NCI-H2029 treated with DMSO at 0.1 percent for 48 hours (cell line): ENCODE measurements at places on chromosomes 4 and X.

- no peak for DNase-seq
These were observed 125.7 kb downstream of the CRLF2 start for GRCh38 chrX:1086444-1087409.

DNA sequence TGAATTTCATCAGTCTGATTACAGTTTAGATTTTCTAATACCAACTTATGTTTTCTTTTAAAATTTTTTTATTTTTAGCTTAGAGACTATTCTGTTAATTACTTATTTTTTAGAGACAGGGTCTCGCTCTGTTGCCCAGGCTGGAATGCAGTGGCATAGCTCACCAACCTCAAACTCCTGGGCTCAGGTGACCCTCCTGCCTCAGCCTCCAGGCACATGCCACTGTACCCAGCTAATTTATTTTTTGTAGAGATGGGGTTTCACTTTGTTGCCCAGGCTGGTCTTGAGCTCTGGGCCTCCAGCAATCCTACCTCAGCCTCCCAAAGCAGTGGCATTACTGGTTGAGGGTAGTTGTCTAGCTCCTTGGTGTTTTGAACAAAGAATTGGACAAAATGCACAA is 102.0 kb downstream of the KLHL8 start:
- no peak for DNase-seq

DNA sequence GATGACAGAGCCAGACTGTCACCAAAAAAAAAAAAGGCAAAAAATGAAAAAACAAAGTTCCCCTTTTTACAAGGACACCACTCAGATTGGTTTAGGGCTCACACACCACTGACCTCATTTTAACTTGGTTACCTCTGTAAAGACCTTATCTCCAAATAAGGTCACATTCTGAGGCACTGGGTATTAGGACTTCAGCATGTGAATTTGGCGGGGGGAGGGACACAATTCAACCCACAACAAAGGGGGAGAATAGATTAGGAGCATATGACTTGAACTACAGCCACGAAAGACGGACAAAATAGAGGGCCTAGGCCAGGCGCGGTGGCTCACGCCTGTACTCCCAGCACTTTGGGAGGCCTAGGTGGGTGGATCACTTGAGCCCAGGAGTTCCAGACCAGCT is 31.0 kb upstream of the ARAF start:
- no peak for DNase-seq

- DNase-seq = no peak
These were observed 854.9 kb upstream of the HTR2C start for GRCh38 chrX:113728937-113729336.

GRCh38 chrX:10110316-10110935 is 46.3 kb upstream of the CLCN4 start:
- no peak for DNase-seq

- no peak for DNase-seq
These were observed 39.6 kb downstream of the ZNF827 start for GRCh38 chr4:145898926-145899531.

DNA sequence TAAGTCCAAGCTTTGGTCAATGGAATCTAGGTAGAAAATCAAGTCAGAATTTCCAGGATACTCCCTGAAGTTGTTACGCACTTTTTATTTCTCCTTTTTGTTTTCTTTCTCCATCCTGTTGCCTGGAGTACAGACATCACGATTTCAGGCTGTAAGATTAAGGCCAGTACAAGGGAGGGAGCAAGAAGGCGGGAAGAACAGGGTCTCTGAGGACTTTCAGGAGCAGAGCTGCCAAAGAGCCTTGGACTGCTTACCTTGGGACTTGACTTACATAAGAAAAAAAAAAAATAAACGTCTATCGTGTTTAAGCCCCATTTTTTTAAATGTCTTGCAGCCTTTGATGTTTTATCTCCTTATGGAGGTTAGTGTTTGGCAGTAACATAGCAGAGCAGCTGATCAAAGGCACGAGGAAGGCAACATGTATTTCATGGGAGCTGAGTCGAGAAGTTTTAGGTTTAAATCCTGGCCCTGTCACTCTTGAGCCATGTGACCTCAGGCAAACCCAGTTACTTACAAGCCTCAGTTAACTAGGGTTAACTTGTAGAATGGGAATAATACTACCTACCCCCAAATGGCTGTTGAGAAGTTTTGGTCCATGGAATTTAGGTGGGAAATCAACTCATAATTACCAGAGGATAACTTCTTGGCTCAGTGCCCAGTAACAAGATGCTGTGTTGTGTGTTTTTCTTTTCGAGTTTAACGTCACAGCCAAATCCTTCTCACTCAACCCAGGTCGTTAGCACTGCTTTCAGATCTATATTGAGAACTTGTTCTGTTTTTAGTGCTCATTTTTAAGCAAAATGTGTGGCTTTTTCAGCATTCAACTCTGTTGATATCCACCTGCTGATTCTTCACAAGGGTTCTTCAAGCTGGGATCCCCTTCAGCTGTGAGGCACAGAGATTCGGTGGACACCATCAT is 106.8 kb downstream of the CLNK start:
- DNase-seq = no peak

DNA sequence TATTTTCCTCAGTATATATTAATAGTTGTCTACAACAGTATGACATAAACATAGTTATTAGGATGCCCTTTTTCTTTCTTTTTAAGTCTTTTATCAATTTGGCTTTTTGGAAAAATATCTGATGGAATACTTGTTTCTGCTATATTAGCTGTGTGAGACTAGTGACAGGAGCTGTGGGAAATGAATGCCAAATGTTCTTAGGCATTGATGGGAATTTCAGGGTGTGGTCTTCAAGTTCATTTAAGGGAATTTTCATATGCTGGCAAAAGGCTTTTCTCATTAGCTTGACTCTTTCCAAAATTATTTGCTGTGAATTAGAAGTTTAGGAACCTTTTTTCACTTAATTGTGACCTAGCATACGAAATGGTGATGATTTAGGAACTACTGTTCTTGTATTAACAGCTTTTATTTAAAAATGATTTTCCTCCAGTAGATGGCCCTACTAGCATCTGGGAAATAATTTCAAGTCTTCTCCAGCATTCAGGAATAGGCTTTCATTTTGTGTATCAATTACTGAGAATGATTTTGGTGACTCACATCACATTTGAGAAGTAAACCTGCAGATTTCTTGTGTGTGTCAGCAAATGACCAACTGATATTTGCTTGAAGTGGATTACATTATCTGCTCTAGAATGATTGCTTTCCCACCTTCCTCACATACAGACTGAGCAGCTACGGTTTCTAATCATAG is 70.9 kb downstream of the HTT start:
- DNase-seq = no peak

GRCh38 chrX:122869171-122869570 is 314.9 kb upstream of the GRIA3 start:
- no peak for DNase-seq

DNA sequence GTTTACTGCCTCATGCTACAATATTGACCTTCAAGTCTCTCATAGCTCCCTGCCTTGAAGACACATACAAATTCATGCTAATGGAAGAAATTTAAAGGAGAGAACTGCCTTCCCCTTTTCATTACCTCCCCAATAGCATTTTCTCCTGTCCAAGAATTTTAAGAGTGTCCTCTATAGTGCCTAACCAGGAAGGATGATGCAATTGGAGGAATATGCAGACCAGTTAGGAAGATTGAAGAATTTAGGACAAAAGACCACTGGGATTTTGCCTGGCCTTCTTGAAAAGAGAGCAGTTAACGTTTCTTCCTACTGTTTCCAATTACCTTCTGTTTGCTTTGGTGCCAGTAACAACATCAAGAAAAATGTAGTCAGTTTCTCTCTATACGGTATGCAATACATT is 443.9 kb downstream of the INPP4B start:
- DNase-seq = no peak

DNA sequence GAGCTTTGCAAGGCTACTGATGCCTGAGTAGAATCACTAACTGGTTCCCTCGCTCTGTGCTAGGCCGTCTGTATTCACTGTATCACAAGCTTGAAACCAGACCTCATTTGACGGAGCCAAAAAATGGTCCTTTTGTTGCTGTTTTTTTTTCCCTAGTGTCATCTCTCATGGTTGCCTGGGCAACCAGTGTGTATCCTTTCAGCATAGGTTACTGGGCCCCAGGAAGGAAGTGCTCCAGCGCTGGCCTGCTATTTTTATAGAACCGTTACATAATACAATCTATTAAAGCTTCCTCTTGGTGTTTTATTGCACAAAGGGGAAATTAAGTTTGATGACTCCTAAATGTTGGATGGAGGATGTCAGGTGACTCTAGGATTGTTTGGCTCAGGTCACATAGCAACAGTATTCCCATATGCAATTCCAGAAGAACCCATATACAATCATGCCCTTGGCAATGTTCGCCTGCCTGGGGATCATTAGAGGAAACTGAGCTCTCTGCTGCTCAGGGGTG is 220.4 kb downstream of the SPRY1 start:
- DNase-seq = peak; percentile 55
